ENCODE measurements at places on chromosomes 6 and 20.

GRCh38 chr20:49310705-49311104 lies 32.8 kb upstream of the ZNFX1 start:
- DNase-seq, result no peak

- DNase-seq, result no peak
Observed at GRCh38 chr6:38345586-38345985, 294.1 kb downstream of the BTBD9 start.

DNA sequence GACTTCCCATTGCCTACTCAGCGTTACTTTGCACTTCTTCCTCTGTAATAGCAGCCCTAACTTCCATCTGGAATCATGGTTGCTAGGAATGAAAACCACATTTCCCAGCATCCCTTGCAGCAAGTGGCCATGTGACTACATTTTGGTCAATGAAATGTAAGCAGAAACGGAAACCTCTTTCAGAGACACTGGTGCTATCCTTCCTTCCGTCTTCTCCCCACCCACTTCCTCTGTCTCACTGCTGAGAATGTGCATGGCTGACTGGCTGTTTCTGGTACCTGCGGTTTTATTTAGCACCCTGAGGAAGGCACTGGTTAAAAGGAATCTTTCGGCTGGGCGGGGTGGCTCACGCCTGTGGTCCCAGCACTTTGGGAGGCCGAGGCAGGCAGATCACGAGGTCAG lies 107.4 kb downstream of the SCML4 start:
- no peak for DNase-seq

- no peak for DNase-seq
Observed at GRCh38 chr6:144835322-144835973, 550.3 kb downstream of the UTRN start.

DNA sequence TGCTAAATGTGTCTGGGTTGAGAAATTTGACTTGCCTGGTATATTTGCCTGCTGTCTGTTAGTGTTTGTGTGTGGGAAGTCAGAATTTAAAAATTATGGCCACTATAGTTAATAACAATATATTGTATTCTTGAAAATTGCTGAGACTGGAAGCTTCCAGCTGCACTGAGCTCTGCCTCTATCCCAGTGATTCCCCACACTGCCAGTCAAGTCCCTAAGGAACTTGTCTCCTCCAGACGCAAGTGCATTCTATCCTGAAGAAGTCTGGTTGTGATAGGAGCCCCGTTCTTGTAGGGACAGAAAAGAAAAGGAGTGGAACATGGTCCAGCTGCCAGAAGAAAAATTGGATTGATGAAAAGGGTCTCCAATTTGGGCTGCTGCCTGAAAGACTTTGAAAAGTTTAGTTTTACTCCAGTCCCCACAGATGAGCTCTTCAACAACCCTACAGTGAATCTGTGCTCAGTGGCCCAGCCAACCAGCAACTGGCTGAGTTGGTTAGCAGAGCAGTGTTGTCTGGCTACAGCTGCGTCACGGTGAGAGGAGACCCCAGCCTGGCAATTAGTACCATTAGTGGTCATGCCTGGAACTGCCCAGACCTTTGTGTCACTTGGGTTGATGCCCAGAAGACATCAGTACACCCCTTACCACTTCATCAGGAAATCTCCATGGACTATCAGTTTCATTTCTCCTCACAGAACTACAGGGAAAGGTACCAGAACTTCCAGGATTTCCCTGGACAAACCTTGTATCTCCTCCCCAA lies 183.1 kb upstream of the MCHR2 start:
- DNase-seq, result no peak

DNA sequence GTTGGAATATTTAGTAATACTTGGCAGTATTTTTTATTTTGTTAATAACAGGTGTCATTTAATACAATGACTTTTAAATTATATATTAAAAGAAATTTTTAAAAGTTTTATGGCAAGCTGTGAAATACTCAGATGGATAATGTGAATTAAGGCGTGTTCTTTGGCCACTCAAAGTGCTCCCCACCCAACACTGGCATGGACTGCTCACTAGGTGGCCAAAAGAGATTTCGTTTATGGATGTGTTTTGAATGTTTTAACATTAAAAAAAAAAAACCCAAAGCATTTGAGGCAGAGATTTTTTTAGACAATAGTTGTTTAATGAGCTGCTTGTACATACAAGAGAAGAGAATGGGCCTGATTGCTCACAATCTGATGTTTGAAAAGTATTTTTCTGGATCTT lies 86.5 kb downstream of the QKI start:
- no peak for DNase-seq

DNA sequence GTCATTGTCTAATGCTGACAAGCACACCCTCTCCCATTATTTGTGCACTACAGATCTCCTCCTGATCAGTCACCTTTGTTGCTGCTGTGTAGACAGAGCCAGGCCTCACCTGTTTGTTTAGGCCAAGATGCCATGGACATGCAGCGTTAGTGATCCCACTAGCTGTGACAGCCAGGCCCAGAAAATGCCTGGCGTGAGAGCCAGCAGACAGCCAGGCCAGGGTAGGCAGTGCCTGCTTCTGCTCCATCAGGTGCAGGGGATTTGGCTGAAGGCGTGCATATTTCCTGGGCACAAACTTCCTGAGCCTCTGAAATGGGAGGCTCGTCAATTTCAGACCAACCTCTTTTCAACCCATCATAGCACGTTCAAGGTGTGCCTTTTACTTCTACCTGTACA lies 27.3 kb downstream of the MANBAL start:
- DNase-seq, result no peak

DNA sequence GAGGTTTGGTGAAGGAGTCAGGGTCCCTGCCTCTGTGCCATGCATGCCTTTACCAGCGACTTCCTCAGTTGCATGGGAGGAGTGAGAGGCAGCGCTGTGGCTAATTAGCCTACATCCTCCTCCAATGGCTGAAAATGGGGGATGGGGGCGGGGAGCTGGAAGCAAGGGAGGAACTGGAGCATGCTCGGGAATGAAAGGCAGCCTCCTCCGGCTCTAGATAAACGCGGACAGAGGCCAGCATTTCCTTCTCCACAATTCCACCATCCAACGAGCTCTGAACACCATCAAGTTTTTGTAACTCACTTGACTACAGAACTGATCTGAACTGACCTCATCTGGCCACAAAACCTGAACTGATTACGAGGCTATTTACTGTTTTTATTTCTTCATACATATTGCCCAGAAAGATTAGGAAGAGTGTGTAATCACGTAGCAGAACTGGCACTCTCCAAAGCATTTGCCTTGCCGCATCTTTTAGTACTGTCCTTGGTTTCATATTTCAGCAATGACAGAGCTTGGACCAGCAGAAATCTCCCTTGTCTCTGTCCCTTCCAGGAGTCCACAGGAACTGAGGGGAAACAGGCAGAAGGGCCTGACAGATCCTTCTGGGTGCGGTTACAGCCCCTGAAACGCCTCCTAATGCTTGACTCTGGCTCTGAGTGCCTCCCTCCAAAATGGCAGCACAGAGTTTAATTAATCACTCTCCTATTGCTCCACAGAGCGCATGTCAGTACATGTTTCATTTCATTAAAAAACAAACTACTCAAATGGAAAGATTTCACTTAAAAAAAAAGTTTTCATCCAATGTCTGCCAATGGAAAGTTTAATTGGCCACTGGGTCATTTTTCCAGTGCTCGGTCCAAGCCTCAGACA lies 58.2 kb upstream of the TRAF3IP2 start:
- no peak for DNase-seq

- DNase-seq, result no peak
Observed at GRCh38 chr20:22821796-22822195, 213.3 kb upstream of the SSTR4 start.

GRCh38 chr6:170243386-170243785 lies 47.5 kb downstream of the DLL1 start:
- no peak for DNase-seq

DNA sequence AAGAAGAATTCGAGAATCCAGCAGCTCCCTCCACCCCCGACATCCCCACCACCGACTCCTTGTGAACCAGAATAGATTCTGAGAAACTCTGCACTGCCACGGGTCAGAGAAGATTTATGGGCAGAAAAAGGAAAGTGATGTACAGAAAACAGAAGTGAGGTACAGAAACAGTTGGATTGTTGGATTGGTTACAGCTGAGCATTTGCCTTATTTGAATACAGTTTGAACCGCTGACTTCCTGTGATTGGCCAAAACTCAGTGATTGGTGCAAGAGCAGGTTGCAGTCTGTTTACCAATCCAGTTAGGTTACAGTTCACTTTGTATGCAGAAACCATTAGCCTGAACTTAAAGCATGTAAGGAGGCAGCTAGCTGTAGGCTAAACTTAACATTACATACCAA lies 131.2 kb upstream of the HDDC2 start:
- no peak for DNase-seq

DNA sequence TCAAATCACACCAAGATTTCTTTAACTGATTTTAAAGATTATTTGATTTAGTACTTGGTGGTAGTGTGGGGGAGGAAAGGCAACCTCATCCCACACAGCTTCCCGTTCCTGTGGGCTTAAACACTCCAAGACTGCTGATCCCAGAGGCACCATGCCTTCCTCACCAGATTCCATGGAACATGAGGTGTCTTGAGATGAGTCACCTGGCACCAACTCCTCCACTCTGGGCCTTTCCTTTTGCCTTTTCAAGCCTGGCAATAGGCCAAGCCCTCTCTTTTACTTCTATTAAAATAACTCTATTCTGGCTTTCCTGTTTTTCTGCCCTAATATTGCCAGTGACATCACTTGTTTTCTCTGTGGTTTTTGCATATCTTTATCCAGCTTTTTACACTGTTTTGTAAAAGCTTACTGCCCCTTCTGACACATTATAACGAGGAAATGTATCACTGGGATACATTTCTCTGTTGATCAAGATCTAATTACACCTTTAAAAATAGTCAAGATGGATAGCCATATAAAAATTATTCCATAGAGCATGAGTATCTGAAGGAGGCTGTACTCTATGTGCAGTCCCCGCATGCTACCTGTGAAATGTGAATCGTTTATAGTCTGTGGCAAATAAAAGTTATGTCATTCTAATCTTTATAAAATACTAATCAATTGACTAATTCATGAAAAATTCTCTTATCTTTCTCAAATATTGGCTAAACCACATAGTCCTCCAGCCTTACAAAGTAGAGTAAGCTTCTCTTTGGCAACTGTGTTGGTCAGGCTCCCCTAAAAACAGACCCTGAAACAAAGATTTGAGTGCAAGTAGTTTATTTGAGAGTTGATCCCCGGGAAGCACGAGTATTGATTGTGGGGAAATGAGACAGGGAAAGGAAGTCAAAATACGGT lies 257.8 kb upstream of the KCNQ5 start:
- DNase-seq, result no peak

DNA sequence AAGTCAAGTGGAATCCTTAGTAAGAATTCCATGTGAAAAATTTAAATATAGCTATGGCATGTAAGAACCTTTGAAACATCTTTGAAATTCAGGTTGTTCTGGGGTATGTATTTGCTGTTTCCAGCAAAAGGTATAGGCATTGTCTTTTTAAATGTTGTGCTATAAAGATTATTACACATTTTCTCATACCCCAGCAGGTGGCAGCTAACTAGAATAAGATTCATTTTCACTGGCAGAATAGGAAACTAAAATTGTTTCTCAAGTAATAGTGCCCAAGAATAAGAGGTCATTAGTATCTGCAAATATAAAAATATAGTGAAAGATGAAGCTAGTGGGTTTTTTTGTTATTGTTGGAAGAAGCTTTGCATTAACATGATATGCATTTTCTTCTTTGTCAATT lies 1.8 kb downstream of the GRIK2 start:
- DNase-seq, result no peak

DNA sequence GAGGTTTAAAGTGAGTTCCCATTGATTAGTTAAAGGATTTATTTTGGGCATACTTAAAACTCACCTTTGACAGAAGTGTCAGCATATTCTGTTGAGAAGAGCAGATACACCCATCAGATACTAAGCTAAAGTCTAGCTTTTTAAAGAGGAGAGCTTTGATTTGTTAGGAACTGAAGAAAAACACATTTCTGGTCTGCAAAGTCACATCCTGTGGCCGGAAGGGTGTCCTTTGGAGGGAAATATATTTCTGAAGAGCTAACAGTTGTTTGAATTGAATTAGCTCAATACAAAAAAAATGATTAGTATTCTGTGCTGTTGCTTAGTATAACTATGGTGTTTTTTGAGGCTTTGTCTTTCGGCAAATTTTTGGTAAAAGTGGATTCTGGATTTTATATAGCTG lies 302.7 kb downstream of the RFPL4B start:
- no peak for DNase-seq

GRCh38 chr20:58986286-58986967 lies 5.4 kb downstream of the NELFCD start:
- no peak for DNase-seq

DNA sequence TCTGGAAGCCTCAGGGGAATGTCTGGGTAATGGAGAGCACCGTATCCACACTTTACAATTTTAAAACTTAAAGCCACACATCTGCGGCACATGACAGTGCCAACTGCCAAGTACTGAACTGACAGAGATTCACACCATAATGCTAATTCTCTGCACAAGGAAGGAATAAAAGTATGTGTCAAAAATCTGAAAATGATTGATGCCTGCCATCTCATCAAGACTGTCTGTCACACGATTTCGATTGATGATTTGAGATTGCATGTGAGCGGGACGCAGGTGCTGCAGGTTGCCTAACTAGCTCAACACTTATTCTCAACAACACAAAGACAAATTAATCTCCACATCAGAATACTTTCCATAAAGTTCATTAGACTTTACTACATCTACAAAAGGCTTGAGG lies 391.2 kb downstream of the PRKN start:
- DNase-seq, result no peak

DNA sequence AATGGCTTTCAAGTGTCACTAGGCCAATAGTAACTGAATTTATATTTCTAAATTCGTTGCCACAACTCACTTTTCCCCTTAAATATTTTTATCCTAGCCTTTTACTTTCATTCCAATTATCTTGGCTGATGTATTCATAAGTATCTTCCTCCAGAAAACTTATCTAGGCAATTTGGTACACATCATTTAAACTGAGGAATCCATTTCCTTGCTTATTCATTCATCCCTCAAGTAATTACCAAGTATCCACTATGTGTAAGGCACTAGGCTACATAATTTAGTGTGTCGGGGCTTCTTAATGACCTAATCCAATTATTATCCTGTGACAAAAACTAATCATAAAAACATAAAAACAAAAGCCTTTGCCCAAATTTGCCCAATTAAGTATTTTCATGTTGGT lies 258.3 kb upstream of the TCF21 start:
- no peak for DNase-seq

- DNase-seq, result no peak
Observed at GRCh38 chr20:43068482-43068881, 121.2 kb downstream of the PTPRT start.

GRCh38 chr20:48771542-48771941 lies 56.3 kb downstream of the PREX1 start:
- DNase-seq, result no peak

DNA sequence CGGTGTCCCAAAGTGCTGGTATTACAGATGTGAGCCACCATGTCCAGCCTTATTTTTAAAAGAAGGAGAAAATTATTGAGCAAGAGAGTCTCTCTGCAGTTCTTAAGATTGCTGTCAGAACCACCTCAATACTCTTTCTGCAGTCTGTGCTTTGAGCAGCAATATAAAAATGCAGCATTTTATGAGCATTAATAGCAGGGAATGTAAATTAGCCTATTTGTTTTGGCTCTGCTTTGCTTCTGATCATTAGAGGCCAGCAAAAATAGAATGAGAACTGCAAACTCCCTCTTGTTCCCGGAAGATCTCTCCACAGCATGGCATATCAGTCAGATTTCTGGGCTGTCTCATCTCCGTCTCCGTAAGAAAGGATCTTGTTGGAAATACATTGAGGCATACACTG lies 35.8 kb downstream of the C6orf15 start:
- no peak for DNase-seq

Data from NCI-H1436 treated with DMSO at 0.1 percent for 48 hours (cell line).